Stimulated activated CD4-positive, alpha-beta T cell treated with anti-CD3 and anti-CD28 coated beads, Interleukin-1b, Interleukin-23, amount 100 ng/mL, for 1 hour (primary cell): ENCODE measurements at places on chromosomes 4 and X.

- DNase-seq, result no peak
These were observed 2.6 kb upstream of the BEX1 start for GRCh38 chrX:103066606-103067005.

- DNase-seq, result no peak
These were observed 11.2 kb downstream of the CD40LG start for GRCh38 chrX:136659174-136659573.

DNA sequence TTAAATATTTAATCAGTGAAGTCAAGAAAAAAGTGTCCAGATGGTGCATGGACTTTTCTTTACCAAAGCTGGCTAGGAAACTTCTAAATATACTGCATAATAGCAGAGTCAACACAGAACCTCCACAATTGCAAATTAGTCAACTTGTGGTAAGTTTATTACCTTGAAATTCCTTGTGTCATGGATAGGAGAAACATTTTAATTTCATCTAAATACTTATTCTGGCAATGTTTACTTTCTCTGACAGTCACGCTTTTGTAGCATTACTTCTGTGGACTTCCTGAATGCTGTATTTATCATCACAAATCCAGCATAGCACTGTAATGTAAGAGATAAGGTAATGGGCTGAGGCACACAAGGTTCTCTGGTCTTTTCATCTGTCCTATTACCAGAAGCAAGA, 2266.1 kb downstream of the PCDH7 start:
- DNase-seq, result no peak

DNA sequence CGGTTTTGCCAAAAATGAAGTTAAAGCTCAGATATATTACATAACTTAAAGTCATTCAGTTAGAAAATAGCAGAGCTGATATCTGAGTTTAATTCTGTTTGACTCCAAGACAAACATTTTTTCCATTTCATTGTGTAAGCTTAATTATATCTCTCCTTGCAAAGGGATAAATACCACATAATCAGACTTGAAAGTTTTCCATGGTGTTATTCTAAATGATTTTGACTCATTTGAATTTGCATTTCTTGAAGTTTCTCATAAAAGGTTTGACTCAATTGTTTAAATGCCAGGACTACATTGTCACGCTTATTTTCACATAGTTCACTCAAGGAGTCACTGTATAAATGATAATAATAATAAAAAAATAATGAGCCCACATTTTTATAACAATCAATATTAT, 39.4 kb upstream of the DDX60 start:
- DNase-seq, result no peak

DNA sequence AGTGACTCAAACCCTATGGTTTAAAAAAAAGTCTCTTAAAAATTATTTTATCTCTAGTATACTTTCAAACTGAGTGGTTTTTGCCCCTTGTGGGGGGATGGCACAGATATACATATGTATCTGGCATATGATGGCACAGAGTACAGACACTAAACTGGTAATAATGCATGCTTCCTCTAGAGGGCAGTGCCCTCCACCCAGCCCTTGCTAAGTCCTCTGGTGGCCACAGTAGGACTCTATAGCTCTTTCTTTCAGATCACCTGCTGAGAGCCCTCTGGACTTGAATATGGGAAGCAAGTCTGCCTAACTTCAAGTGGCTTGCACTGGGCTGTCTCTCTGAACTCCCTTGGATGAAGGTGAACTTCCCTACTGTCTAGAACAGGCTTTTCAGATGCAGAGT, 66.3 kb downstream of the TSPAN7 start:
- DNase-seq, result no peak

DNA sequence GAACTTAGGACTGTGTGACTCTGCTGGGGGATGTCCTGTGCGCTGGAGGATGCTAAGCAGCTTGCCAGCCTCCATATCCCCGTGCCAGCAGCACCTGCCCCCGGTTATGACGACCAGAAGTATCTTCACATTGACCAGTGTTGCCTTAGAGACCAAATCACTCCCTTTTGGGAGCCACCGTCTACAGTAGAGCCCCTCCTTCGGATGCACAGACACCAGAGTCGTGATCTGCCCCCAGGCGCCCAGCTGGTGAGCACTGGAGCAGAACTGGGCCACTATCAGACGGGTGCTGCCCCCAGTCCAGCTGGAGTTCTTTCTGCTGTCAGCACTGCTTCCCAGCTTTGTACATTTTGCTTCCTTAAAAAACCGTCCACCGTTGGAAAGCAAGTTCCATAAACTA, 30.0 kb upstream of the TADA2B start:
- DNase-seq, result no peak

- no peak for DNase-seq
These were observed 17.2 kb upstream of the CENPU start for GRCh38 chr4:184750926-184751584.

- no peak for DNase-seq
These were observed 88.9 kb upstream of the CLDN34 start for GRCh38 chrX:9878146-9878820.

DNA sequence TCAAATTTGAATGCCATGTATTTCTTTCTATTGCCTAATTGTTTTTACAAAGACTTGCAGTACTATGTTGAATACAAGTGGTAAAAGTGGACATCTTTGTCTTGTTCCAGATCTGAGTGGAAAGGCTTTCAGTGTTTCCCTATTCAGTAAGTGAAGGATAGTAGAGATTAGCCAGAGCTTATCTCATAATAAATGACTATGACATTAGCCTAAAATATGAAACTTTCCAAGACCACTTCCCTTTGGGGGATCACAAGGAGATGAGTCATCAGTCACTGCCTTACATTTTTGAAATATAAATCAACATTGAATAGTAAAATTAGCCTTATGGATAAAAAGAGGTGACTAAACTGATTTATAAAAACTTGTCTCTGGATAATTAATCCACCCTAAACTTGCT, 554.1 kb upstream of the MAGEB2 start:
- DNase-seq, result no peak

- DNase-seq, result no peak
These were observed 2052.8 kb upstream of the TENM3 start for GRCh38 chr4:180190382-180190781.

DNA sequence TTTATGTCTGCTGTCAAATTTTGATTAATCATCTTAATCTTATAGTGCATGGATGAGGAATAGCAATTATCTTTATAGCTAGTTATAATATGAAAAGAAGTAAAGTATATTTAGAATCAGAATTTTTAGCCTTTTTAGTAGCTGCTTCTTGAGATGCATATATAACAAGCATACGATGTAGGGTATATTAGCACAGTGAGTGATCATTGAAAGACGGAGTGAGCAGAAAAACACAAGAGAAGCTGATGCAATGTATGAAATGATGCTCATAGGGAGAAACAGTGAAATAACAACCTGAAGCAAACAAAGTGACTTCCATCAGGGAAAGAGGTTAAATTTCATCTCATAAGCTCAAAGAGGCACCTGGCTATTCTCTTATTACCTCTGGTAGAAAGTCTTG, 77.0 kb downstream of the GLRA3 start:
- DNase-seq, result no peak

GRCh38 chr4:82515705-82516104, 46.1 kb downstream of the TMEM150C start:
- DNase-seq, result no peak

DNA sequence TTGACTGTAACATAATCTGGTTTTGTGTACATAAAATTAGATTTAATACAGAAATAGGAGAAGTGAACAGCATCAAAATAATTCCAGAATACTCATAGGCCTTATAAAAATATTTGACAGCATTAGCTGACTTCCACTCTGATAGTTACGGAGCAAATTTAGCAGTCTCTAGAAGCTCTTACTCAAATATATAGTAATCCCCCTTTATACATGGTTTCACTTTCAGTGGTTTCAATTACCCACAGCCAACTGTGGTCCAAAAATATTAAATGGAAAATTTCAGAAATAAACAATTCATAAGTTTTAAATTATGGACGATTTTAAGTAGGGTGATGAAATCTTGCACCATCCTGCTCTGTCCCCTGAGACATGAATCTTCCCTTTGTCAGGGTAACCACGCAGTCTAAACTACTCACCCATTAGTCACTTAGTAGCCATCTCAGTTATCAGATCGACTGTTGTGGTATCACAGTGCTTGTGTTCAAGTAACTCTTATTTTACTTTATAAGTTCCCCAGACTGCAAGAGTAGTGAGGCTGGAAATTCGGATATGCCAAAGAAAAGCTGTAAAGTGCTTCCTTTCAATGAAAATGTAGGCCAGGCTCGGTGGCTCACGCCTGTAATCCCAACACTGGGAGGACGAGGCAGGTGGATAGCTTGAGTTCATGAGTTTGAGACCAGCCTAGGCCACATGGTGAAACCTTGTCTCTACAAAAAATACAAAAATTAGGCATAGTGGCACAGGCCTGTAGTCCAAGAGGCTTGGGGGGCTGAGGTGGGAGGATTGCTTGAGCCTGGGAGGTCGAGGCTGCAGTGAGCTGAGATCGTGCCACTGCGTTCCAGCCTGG, 17.2 kb upstream of the RTL9 start:
- no peak for DNase-seq

- no peak for DNase-seq
These were observed 25.2 kb upstream of the FAM241A start for GRCh38 chr4:112120021-112120420.

DNA sequence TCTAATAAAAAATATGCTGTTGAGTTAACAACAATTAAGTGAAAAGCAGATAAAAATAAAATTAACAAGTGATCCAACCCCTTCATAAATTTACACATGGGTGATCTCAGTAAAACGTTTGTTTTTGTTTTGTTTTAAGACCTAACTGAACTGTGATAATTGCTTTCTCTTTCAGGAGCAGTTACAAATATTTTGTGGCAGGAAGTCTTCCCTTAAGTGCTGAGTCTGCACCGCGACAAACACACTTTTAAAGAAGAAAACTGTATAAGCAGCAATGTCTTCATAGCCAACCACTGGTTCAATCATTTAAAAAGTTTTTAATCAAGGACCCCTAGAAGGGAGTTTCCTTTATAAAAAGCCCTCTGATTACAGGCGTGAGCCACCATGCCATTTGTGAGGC, 53.7 kb upstream of the NFKB1 start:
- DNase-seq, result no peak

GRCh38 chrX:135985157-135985972, at the start of gene SLC9A6:
Gene SLC9A6, plus strand, starts transcription at chrX:135985435. Its CDS starts 224 bp downstream, at chrX:135985659.
- peak; percentile 20 for DNase-seq
